ENCODE measurements at places on chromosomes 16 and 17.
A peak's percentile ranks its signal among the peaks of the same experiment; 100 is the strongest.

GRCh38 chr17:67974598-67975066 lies 21.6 kb downstream of the C17orf58 start:
- no peak for DNase-seq

DNA sequence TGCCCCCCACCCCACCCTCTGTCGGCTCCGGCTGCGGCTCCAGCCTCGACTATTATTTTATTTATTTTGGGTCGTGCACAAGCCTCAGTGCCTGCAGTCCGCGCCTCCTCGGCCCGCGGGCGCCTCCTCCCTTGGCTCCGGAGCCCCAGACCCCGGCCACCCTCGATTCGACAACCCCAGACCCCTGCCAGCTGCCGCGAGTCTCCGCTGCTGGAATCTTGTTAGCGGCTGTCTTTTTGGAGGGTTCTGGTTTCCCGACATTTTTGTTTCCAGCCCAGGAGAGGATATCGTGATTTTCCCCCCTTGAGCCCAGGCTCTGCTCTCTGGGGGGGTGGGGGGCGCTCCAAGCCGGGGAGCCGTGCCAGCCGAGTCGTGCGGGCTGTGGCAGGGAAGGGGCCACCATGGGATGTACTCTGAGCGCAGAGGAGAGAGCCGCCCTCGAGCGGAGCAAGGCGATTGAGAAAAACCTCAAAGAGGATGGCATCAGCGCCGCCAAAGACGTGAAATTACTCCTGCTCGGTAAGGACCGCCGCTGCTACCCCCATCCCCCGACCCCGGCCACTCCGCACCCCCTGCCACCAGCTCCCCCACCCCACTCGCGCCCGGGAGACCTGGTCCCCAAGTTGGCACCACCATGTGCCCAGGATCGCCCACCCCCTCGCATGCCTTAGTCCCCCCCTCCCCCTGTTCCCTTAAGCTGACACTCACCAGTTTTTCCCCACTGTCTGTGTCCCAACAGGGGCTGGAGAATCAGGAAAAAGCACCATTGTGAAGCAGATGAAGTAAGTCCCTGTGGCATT lies 746 bp downstream of the GNAO1 start:
- DNase-seq: no peak

DNA sequence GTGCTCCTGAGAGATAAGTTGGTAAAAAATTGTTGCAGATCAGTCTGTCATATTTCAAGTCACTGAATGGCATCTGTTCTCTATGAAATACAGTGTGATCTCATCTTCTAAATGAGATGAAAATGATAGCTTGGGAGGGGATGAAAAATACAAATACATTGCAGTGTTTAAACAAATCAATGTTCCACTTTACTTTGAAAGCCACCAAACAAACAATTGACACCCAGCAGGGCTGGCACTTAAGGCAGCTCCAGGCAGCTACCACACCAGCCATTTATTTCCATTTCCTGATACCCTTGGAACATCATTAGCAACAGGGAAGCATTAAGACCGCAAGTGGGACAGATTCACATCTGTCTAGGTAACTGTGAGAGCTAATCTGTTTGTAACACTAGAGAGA lies 827.6 kb upstream of the KIF2B start:
- DNase-seq: no peak

- DNase-seq: no peak
These were observed 78.9 kb downstream of the TRIM37 start for GRCh38 chr17:59027750-59028149.

GRCh38 chr17:9544221-9544620 lies 31.4 kb downstream of the STX8 start:
- DNase-seq: no peak

DNA sequence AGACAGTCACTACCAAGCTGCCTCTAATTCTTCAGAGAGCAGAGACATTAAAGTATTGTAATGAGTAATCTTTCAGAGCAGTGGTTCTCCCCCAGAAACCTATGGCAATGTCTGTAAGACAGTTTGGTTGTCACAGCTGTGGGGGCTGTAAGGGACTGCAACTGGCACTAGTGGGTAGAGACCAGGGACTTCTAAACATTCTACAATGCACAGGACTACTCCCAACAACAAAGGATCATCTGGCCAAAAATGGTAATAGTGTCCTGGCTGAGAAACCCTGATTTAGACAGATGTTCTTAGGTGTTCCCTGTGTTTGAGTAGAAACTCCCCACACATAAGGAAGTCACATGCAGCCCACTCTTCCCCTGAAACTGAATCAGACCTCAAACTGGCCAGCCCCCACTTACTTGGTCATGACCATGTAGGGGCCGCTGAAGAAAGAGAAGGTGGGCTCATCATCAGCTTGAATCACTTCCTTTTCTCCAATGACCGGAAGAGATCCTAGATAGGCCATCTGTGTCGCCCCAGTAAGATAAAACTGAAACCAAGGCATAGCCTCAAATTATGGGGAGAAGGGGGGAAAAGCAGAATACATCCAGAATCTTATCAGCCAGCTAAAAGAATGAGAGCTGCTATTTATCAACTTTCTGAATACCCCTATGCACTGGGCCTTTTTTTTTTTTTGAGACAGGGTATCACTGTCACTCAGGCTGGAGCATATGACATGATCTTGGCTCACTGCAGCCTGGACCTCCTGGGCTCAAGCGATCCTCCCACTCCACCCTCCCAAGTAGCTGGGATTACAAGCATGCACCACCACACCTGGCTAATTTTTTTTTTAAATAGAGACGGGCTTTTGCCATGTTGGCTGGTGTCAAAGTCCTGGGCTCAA lies 75.8 kb downstream of the TEX14 start:
- DNase-seq: no peak

GRCh38 chr16:78584991-78585390 lies 485.5 kb downstream of the WWOX start:
- no peak for DNase-seq

DNA sequence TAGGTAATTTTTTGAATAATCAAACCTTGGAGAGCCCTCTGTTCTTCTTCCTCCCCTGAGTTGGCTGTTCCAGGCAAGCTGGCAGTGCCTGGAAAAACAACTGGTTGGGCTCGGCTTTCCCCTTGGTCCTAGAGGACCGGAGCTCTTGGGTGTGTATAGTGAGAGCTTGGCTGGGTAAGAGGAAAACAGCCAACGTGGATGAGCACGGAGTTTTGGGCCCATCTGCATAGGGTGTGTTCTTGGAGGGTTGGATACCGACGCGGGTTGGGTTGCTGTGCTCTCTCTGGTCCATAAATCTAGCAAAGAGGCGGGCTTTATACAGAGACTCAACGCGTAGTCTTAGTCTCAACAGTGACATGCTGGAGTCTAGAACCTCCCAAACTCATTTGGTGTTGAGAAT lies 23.2 kb downstream of the ITGB3 start:
- DNase-seq: peak; percentile 92

DNA sequence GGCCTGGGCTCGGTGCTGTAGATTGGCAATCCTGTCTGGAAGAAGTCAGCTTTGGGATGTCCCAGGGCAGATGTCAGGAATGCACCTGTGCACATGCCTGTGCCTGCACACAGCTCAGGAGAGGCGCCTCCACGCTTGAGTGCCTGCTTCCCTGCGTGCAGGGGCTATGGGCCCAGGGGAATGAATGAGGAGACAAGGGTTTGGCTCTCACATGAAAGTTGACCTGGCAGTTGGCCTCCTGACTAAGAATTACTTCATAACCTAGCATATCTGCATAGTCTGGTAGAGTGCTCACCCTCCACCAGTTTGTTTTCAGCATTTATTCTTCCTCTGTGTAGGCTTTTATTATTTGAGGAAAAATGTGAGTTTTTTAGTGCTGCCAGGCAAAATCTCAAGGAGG lies 50.0 kb downstream of the PLD6 start:
- peak; percentile 91 for DNase-seq

DNA sequence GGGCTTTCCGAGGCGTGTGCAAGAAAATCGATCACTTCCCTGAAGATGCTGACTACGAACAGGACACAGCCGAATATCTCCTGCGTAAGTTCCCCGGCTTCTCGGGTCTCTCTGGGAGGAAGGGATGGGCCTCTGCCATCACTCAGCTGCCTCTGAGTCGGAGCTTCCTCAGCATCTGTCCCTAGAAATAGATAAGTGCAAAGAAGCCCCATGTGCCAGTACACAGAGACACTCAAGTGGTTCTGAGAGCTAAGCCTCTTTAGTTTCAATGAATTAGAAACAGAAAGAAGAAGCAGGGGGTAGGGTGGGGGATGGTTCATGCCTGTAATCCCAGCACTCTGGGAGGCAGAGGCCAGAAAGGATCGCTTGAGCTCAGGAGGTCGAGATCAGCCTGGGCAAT lies 90.6 kb downstream of the CACNG3 start:
- DNase-seq: no peak

DNA sequence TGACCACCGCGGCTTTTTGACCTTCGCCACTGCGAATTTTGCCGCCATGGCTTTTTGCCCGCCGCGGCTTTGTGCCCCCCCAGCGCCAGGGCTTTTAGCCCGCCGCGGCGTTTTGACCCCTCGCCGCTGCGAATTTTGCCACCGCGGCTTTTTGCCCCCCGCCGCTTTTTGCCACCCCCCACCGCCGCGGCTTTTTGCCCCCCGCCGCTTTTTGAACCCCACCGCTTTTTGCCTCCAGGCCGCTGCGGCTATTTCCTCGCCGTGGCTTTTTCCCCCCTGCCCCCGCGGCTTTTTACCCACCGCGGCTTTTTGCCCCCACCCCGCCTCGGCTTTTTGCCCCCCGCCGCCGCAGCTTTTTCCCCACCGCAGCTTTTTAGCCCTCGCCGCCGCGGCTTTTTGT lies 134.8 kb upstream of the TP53TG3C start:
- DNase-seq: no peak

DNA sequence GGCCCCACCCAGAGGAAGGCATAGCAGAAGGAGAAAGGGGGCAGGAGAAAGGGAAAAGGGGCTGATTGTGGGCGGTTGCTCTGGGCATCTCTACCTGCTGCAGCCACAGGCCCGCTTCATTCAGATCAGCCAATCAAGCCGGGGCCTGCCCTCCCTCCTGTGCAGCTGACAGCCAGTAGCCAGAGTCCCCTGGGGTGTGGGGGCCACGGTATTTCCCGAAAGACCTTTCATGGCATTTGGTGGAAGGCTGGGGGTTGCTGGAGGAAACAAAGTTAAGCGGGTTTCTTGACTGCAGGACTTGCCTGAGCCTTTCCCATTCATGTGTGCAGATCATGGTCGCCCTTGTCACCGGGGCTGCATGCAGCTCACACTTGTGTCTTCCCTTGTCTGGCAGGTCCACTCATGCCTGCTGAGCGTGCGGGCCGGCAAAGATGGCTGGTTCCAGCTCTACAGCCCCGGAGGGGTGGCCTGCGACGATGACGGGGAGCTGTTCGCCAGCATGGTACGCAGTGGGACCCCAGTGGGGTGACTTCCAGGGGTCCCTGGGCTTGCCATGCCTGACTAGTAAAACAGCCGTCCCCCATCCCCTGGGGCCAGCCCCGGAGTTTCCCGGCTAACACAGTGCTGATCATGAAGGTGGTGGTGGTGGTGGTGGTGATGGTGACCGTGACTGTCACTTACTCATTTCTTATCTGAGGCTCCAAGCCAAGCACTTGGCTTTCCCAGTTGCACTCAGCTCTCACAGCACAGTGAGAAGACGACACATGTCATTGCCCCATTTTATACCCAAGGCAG lies 82.7 kb upstream of the PLCG2 start:
- DNase-seq: no peak

DNA sequence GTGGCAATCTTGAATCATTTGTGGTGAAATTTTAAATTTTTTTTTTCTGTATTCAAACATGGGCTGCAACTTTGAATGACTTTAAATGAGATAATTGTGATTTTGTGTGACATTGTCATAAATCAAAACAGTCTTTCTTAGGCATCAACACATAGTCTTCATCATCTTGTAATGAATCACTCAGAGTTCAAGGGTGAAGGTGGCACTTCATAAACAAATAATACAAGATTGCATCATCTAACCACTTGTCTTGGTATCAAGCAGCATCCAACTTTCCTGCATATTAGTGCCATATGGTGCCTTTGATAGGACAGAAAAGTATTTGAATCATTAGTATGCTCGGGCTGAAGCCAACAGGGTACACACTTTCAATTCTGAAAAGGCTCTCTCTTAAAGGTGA lies 392.4 kb upstream of the GOT2 start:
- no peak for DNase-seq

GRCh38 chr17:46108120-46108519 lies 85.1 kb downstream of the KANSL1 start:
- no peak for DNase-seq

- no peak for DNase-seq
These were observed 186.7 kb downstream of the RPTOR start for GRCh38 chr17:80731323-80731722.

GRCh38 chr17:39699818-39700147 lies at the start of gene ERBB2:
TSS of gene ERBB2 (plus strand) at chr17:39700064. CDS start at chr17:39700239, 175 bp downstream.
- DNase-seq: peak; percentile 71

DNA sequence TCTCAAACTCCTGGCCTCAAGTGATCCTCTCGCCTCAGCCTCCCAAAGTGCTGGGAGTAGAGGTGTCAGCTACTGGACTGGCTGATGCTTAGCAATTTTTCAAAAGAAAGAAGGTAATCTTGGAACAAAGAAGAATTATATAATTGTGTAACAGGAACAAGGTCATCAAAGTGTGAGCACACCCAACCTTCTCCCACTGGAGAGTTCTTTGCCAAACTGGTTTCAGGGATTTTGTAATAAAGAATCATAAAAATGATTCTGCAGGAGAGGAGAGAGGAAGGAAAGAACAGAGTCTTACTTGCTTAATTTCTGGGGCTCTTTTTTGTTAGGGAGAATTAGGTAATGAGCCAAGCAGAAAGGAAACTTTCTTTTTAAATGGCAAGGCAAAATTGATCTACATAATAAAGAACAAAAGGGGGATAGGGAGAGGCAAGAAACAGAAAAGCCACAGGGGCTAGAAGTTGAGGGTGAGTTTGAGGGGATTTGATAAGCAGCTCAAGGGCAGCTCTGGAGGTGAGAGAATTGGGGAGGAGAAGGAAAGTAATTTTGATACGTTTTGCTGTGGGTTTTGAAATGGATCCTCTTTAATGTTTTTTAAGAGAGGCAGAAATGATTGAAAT lies 21.3 kb downstream of the CHD9NB start:
- no peak for DNase-seq
